ENCODE measurements at places on chromosomes 3 and 15. TPM values are rescaled to one million over a fixed set of nuclear protein-coding genes. Genes with fewer than 3 reads are reported as not detected.

DNA sequence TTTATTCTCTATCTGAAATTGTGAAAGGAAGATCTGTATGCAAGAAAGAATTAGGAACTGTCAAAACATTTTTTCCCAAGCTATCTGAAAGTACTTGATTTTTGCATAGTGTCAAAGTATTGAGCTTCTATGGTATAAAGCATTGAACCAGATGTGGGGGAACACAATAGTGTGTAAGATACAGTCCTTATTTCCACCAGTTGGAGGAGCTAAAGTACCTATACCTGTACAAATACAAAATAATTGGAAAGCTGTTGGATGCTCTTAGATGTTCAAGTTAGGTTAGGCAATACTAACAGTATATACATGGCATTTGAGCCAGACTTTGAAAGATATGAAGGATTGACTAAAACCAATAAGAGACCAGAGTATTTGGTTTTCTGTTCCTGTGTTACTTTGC is 148.4 kb downstream of the B3GALNT1 start:
- no peak for DNase-seq

IL5RA gene
- total RNA-seq = not detected

DNA sequence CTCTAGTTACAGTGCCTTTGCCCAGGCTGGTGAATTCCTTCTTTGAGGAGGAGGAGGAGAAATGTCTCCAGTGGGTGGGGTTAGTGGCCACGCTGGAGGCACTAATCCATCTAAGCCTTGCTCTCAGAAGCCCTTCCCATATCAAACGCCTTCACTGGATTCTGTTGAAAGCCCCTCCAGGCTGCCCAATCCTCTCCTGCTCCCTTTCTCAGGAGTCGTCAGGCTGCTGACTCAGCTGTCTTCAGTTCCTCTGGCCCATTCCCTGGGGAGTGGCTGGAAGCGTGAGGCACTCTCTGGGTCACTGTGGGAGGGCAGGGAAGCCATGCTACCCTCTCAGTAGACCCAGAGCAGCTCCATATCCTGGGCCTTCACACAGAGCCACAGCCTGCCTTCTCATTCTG is 2.7 kb downstream of the AP2M1 start:
- DNase-seq = no peak

DNA sequence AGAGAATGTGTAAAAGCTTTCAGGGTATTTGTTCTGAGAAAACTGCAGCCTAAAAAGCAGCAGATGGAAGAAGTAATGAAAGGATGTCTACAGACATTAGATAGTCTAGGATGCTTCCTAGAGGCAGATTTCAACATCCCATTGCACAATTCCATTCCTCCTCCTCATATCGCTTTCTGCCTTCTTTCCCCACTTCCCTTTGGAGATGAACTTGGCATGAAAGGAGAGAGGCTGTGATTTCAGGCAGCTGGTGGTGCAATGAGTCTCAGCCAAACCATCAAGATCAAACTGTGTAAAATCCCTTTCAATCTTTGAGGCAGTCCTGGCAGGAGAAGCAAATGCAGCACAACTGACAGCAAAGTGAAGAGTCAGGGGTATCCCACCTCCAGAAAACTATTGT is 438.7 kb upstream of the KCNMB2 start:
- DNase-seq = no peak

DNA sequence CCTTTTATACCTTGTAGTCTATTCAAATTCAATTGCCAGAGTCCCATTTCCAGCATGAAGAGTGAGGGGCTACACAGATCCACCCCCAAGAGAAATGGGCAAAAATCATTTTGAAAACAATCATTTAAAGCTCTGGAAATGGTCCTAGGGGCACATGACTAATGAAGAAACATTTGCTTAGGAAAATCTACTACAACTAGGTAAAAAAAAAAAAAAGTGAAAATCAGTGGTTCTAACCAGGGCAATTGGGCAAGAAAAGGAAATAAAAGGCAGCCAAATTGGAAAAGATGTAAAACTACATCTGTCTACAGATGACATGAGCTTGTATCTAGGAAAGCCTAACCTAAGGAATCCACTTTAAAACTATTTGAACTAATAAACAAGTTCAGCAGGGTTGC is 9.4 kb downstream of the IMPG2 start:
- DNase-seq = no peak

- no peak for DNase-seq
Measured at GRCh38 chr15:91790836-91791235, 62.7 kb upstream of the SLCO3A1 start.

DNA sequence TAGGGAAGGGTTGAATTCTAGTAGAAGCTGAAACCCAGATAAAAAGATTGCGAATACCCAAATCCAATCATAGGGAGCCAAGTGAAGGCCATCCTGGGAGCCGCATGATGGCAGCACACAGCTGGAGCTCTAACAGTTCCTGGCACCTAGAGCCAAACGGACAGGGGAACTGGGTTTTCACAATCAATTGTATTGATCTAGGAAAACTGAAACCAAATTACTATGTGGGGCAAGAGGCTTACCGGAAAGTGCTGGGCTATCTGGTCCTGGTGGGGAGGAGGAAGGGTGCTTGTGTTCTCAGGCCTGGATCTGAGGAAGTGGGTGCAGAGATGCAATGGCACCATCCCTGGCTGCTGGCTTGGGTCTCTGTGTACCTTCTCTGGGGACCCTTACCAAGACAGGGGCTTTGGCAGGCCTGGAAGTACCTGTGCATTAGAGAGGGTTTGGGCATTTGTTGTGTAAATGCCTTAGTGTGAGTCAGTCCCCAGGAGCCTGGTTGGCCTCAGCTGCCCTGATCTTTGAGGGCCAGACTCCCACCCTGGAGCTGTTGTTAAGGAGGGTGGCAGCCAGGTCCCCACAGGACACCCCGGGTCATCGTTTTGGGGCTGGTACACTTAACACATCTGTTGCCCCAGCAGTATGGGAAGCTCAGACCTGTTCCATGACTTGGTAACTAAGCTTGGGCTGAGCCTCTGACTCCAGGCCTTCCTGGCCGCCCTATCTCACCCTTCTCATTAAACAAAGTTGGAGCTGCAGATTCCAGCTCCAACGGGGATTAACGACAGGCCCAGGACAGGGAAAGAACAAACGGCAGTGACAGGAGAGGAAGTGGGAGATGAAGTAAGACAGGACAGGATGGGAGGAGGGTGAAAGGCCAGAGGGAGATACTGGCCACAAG is 8.9 kb upstream of the FURIN start:
- DNase-seq = no peak

GRCh38 chr3:64187065-64187959 is 38.0 kb downstream of the PRICKLE2 start:
- DNase-seq = no peak

DNA sequence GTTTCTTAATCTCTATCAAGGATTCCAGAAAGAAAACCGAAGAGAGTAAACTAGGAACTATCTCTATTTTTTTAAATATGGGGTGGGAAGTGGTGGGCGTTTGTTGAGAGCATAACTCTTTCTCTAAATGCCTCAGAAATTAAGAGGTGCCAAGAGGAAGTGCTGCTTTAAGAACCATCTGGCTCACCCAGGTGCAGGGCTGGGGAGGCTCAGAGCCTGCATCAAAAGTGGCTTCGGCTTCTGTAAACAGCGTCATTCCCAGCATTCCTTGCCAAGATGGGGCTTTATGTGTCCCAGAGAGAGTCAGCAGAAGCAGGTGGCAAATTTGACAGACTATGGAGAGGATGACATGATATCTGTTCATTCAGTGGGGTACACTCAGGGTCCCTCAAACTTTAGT is 123.3 kb upstream of the BFSP2 start:
- DNase-seq = no peak

- DNase-seq = no peak
Measured at GRCh38 chr3:35785234-35785888, 146.0 kb downstream of the ARPP21 start.

TRPM1 gene
- total RNA-seq = not detected

DNA sequence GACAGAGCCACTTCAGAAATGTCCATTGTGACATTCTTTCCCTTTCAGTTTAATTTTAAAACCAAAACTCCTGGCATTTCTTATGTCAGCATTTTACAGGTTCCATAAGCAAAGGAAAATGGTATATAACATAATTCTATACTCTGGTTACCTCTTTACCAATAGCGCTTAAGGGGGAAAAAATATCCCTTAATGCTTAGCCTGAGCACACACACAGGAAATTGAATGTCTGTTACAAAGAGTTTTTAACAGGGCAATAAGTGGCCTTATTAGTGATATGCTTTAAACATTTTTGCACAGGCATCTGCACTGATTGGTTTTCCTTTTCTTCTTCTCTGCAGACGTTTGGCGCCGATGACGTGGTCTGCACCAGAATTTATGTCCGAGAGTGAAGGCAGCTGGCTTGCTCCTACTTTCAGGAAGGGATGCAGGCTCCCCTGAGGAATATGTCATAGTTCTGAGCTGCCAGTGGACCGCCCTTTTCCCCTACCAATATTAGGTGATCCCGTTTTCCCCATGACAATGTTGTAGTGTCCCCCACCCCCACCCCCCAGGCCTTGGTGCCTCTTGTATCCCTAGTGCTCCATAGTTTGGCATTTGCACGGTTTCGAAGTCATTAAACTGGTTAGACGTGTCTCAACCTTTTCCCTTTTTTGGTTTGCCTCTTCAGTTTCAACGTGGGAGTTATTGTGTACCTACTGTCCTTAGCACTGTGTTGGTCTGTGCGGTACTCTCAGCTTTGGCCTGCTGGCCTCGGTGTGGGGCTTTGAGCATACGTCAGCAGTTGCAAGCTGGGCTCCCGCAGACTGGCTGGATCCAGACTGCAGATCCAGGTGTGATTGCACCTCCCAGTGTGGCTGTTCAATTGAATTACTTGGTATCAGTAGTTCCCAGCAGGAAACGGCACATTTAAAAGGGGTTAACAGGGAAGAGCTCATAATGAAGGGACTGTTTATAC is 7.7 kb downstream of the CRABP1 start:
- no peak for DNase-seq

DCLK3 gene
- not detected for total RNA-seq

GRCh38 chr15:36950371-36950770 is 150.0 kb downstream of the MEIS2 start:
- DNase-seq = no peak

RETNLB gene
- total RNA-seq = not detected

AP4E1 gene
- 20.0 TPM for total RNA-seq

NEK11 gene
- 0.58 TPM for total RNA-seq

DPPA4 gene
- not detected for total RNA-seq

DNA sequence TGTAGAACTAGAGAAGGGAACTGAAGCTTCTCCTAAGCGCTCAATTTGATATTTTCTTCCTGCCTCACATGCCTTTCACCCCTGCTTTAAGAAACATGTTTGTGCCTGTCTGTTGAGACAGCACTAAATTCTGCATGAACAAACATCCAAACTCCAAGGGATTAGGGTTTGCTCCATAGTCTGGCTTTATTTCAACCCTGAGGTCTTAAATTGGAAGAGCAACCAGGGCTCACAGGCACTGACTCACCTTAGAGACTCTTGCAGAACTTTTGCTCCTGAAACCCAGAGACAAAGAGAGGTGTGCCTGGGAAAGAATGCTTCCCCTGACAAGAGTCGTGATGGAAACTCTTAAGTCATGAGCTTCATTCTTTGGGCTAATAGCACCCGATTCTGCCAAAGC is 393.9 kb upstream of the MCTP2 start:
- no peak for DNase-seq

CSPG4 gene
- not detected for total RNA-seq

DNA sequence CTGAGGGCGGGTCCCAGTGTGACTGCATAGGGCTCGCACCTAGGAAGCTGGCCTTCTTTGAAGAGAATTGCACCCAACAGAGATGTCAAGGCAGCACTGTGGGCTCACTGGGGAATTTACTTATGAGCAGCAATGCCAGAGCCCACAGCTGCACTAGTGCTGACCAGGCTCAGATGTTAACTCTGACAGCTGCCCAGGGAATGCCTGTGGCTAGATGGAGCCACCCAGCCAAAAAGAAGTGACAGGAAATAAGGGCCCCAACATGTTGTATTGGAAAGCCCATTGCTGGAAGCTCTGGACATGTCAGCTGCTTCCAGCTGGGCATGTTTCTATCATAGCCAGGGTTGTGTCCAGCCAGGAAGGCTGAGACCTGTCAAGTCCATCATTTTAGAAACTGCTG is 90.9 kb upstream of the ZNF280D start:
- no peak for DNase-seq

DNA sequence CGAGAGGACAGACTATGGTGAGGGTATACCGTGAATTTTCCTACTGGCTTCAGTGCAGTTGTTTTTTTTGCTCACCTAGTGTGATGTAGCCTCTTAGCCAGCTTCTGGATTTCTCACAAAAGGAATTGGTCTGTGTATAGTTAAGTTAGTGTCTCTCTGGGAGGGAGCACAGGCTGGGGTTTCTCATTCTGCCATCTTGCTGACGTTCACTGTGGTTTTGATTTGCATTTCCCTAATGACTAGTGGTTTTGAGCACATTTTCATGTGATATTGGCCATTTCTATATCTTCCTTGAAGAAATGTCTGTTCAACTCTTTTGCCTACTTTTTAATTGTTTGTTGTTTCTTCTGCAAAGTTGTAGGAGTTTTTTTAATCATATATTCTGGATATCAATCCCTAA is 2.2 kb upstream of the CD86 start:
- no peak for DNase-seq

DNA sequence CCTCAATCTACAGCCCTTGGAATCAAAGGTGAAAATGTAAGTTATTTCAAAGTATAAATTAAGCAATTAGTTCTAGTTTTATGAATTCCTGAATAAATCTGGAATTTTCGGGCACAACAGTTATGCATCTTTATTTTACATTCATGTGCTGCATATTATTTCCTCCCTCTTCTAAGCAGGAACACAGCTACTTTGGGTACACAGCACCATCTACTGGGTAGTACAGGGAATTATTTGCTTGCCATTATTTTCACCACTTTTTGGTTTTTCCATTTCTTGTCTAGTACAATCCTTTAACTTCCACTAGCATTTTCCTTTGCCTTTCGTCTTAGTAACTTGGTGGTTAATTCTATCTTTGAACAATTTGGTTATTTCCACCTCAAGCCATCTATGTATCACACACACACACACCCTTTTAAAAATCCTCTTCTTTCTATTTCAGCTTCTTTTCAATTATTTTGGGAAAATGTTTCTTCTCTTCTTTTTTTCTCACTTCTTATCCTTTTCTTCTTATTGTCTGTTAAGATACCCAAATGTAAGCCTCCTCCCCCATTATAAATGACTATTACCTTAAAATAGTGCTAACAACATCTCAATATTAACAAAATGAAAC is 451.0 kb downstream of the MFSD1 start:
- peak; percentile 22 for DNase-seq

ADAMTS17 gene
- total RNA-seq = 6.0 TPM

Data from activated CD8-positive, alpha-beta T cell treated with anti-CD3 and anti-CD28 coated beads, Interleukin-2, amount 10 ng/mL, durations not matched to agents 7 days and 5 days (primary cell).